Motor neuron (in vitro differentiated cells): ENCODE measurements at places on chromosomes 6 and 20.

GRCh38 chr6:142597836-142598235, 296.0 kb downstream of the ADGRG6 start:
- no peak for ATAC-seq

- ATAC-seq, result no peak
Observed at GRCh38 chr20:54320148-54320607, 112.3 kb downstream of the PFDN4 start.

GRCh38 chr6:64477391-64477790, 841.8 kb downstream of the PHF3 start:
- no peak for ATAC-seq

DNA sequence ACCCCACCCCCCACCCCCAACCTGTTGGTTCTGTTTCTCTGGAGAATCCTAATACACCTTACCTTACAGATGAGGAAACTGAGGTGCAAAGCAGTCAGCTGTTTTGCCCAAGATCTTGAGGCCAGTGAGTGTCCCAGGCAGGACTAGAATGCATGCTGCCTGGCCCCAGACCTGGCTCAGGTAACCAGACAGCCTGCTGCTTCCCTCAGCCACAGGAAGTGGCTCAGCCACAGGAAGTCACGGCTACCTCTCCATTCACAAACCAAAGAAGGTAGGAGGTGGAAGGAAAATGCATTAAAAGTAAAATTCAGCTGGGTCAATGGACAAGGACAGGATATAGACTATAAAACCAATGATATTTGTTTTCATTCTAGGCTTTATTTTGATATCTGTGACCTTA, 517.6 kb downstream of the CD83 start:
- no peak for ATAC-seq

- ATAC-seq, result no peak
Observed at GRCh38 chr20:63536997-63537524, at the start of gene PTK6. PTK6 (minus strand) TSS chr20:63537376; CDS start chr20:63537314, 62 bp downstream.

DNA sequence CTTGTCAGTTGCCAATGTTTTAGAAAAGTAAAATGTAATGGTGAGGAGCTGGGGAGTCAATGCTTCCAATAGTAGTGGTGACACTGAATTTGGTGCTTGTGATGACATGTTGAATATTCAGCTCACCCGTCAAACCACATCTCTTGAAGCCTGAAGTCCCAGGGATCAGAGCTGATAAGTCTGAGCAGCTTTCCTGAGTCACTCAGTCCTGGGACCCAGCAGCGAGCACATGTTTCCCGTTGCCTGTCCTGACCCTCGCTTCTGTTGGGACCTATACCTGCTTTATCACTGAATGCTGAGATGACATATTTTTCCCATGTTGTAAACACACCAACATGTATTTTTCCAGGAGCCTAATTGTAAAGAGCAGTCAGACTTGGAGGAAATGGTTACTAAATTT, 693.6 kb downstream of the QKI start:
- ATAC-seq, result no peak

DNA sequence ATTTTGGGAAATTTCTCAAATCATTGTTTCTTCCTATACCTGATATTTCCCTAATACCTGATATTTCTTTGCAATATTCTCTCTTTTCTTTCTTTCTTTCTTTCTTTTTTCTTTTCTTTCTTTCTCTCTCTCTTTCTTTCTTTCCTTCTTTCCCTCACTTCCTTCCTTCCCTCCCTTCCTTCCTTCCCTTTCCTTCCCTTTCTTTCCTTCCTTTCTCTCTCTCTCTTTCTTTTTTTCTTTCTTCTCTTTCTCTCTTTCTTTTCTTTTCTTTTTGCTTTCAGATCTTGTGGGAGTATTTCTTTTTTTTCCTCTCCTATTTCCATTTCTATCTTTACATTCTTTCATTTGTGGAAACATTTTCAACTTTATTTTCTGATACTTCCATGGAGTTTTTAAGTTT, 76.1 kb upstream of the ANKEF1 start:
- no peak for ATAC-seq

DNA sequence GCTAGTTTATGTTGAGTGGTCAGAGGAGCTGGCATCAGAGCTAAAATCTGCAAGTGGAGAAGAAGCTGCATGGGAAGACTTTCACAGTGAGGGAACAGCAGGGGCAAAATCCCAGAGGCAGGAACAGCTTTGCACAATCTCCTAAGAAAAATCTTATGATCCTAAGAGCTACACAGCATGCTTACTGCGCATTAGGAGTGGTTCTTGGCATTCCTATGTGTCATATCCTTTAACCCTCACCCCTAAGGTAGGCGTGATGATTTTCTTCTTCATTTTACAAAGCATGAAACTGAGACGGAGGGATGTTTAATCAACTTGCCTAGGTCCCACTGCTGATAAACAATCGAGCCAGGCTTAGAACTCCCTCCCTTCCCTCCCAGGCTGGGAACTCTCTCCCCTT, 313.6 kb upstream of the SULF2 start:
- no peak for ATAC-seq

- no peak for ATAC-seq
Observed at GRCh38 chr6:144248476-144249301, 36.4 kb upstream of the UTRN start.
